Hematopoietic multipotent progenitor cell treated with erythropoietin and hydrocortisone succinate and interleukin-3 and kit ligand, for 17 days (in vitro differentiated cells): ENCODE measurements at places on chromosomes 5 and 9.

DNA sequence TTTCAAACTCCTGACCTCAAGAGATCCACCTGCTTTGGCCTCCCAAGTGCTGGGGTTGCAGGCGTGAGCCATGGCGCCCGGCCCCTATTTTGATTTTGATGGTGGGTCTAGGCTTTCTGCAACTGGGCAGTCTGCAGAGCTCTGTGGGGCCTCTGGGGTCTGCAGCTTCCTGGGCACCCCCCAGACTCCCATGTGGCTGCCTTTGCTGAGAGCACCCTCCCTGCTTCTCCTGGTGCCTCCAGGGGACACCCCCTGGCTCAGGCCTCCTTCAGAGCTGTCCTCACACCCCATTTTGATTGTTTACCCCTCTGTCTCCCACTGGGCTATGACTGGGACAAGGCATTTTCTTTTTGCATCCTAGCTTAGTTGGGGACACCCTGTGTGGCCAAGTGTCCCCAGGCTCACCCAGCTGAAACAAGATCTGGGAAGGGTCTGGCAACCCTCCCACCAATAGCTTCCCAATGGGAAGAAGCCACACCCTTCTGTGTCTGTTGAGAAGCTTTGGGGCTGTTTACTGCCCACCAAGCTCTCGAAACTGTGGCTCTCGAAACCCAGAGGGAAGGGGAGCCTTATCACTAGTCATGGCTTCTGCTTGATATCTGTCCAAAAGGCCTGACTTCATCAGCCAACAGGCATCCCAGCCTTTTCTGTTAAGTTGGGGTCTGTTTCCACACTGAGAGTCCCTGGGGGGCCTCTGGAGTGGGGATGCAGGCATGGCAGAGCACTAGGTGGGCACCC is 204.4 kb upstream of the IER5L start:
- no peak for DNase-seq

- DNase-seq = no peak
Measured at GRCh38 chr9:26346942-26347477, 545.6 kb downstream of the CAAP1 start.

DNA sequence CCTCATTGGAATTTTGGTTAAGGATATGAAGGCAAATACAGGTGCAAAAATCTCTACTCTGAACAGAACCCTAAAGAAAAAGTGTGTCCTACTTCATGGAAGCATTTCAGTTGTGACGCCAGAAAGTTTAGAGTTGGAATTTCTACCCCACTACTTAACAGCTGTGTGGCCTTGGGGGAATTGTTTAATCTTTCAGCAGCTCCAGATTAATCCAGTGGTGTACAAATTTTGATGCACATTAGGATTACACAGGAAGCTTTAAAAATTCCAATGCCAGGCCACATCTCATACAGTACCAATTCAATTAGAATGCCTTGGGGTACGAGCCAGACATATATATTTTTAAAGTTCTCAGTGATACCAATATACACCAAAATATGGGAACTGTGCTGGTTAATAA is 266.1 kb downstream of the EDIL3 start:
- DNase-seq = no peak

- peak; percentile 20 for DNase-seq
Measured at GRCh38 chr5:150438873-150439546, 10.5 kb downstream of the RPS14 start.

DNA sequence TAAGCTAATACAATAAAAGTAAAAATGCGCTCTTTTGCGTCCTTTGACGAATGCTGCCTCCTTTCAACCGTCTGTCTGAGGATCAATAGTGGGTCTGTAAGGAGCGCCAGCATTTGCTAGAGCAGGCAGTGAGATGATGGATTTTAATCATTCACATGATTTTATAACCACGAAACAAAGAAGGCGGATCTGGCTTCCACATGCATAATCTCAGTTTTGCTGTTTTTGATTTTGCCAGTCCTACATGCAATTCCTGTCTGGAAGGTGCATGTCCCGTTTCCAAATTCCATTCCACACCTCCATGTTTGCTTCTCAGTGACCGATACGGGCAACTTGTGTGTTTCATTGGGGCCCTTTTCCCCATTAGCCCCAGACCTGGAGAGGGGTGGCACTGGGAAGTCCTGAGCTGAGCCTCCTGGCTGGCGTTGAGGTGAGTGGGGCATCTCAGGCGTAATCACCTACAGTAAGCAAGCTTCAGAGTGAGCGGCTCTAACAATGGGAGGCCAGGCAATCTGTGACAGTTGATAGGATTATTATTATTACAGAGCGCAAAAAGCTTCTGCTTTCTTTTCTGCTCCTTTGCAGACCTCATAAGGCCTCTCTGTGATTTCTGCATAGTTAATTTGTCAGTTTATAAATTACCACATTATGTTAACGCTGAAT is 405.4 kb downstream of the ZSWIM6 start:
- DNase-seq = no peak

DNA sequence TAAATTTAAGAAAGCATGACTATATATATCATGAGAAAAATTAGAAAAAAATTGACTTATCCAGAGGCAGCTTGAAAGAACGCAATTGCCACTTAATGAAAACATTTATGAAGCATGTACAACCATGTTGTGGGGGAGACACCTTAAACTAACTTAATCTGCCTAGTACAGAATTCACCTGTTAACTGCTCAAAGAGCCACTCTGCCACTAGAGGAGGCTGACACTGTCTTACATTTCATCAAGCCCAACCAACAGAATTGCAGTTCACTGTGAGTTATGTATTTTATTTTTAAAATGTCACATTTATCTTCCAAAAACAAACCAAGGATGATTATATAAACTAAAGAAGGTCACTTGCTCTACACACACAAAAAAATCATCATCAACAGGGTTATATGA is 252.9 kb downstream of the MLLT3 start:
- DNase-seq = no peak
